ENCODE measurements at places on chromosomes 16 and 17.
A peak's percentile ranks its signal among the peaks of the same experiment; 100 is the strongest.

DNA sequence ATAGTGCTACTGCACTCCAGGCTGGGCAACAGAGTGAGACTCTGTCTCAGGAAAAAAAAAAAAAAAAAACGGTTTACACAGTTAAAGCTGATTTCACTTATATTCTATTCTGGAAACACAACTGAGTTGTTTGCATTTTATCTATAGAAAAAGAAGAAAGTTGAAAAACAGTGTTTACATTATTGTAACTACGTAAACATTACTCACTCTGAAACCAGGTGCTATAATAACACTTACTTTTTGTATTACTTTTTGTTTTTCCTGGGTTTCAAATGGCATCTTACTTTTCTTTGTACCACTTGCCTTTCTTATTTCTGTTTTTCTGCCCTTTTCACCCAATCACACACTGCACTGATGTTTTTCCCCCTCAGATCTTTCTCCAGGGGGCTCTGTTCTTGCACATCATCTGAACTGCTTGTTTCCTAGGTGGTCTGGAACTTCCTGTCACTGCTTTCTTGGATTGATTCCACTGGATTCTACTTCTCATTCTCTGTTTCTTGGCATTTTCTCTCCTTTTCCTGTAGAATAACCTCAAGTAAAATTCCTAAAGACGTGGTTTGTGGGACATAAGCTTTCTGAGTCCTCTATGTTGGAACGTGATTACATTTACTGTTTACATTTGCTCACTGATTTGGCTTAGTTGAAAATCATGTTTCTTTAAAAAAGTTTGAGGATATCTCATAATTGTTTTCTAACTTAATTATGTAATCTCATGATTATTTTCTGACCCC lies 142.1 kb downstream of the HS3ST3B1 start:
- DNase-seq: no peak

GRCh38 chr16:11328172-11329070 lies 16.8 kb upstream of the RMI2 start:
- DNase-seq: peak; percentile 90

DNA sequence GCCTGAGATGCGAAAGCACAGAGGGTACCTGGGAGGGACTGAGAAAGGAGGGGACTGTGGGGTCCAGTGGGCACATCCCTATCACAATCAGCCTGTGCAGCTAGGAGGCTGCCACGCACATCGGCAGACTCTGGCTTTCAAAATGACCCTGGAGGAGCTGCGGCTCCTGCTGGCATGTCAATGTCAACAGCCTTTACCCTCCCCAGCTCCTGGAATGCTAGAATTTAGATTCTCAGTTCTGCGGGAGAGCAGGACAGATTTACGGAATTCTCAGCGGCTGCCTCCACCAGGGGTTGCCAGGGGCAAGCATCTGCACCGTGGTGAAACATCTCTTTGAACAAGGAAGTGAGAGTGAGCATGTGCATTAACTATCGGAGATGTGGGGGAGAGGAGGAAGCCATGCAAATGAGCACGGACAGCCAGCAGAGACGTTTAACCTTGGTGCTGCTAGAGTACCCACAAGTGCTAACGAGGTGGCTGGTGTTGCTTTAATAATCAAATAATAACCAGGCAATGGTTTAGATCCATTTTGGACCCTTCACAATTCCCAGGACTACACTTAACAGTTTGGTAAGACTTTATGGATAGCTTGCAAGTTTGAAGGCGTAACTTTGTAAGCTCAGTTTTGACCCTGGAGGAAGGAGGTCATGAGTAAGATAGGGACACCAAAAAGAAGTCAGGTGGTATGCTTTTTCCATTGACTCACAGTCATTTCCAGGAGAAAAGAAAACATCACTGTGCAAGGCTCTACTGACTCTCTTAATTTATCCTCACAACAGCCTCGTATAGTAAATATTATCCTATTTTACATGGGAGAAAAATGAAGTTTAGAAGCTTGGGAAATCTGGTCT lies 54.1 kb downstream of the XYLT1 start:
- DNase-seq: peak; percentile 52

DNA sequence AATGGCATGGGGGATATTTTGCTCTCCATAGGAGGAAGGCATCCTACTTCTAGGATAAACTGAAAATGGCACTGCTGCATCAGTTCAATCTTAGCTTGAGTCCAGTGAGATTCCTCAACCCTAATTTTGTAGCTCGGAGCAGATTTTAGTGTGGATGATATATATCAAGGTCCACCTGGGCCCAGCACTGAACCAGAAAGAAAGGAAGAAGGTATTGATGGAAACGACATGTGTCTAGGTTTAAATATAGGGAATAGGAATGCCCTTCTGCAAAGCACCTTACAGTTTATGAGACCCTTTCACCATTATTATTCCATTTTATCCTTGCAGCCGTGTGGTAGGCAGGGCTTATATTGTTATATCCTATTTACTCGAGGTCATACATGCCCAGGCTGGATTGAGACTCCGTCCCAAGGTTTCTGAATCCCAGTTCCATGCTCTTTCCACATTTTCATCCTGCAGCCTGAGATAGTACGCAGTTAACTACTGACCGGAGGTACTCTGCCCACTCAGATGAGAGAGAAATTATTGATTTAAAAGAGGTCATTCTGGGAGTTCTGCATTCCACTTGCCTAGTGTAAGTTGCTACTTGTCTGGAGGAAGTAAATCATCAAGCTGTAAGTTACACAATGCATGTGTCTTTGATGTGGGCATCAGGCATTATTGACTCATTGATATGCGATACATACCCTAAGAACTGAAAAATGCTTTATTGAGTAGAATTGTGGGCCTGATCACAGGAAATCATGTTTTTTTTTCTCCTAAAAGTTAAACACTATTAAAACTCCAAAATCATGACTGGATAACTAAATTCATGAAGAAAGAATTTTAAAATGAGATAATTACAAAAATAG lies 10.1 kb downstream of the KRT39 start:
- no peak for DNase-seq

- peak; percentile 59 for DNase-seq
Measured at GRCh38 chr17:59406808-59407381, 75.4 kb downstream of the YPEL2 start.

GRCh38 chr17:40060887-40061608 lies 1.7 kb upstream of the THRA start:
- no peak for DNase-seq

Measured in adrenal gland (tissue), 19 donors.